Sciatic nerve (tissue), 2 donors: ENCODE measurements at places on chromosomes 16 and 17.

DNA sequence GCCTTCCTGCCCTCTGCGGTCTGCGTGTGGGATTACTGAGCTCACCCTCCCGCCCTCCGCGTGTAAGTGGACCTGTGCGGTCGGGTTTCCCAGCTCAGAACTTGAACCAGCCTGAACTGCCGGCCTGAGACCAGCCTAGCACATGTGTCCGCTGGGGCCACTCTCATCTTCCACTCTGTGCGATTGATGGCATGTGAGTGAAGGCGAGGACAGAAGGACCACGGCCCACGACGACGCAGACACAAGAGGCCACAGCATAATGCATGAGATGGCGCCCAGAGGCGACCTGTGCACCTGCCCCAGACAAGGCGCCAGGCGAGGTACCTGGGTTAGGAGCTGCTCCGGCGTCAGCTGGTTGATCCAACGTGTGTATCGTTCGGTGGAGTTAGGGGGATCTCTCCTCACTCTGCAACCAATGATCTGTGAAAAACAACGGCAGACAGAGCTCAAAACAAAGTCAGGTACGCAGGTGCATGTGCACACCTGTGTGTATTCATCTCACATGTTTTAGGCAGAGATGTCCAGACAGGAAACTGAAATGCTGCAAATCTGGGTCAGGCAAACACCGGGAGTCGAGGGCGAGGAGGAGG, 74.5 kb upstream of the METRNL start:
- DNase-seq = no peak

DNA sequence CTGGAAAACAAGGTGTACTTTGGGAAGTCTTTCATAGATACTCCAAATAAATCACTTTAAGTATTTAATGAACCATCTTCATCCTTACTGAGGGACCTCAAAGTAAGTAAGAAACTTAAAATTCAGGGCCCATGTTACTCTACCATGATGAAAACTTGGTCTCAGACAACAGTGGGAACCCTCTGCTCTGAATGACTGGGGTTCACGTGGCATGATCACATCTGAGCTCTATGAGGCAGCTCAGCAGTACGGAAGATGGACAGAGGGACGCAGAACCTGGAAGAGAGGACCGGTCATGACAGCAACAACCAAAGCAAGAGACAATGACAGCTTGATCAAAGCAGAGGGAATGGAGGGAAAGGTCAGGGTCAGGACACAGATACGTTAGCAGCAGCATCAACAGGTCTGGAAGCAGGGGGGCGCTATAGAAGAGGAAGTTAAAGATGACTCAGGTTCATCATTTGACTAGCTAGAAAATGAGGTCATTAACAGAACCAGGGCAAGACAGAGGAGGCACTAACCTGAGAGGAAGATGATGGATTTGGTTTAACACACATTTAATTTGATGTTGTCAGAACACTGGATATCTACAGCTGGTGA, 9.5 kb downstream of the XPO6 start:
- no peak for DNase-seq

DNA sequence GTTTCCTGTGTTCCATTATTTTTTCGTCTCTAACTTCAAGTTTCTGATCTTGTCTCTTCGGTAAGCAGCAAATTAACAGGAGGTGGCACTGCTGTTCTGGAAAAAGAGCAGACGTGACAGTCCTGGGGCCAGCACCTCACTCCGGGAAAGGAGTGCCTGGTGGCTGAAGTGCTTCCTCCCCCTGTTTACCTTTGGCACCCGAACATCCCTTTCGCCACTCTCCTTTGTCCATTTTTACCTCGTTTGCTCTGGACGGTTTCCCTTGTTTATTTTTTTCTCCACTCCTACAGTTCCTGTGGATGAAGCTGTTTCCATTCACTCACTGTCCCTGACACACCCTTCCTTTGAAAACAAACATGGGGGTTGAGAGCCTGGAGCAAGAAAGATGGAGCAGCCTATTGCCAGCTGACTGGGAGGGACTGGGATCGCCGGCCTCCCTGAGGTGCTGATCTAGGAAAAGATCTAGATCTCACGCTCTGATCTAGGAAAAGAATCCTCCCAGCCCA, 12.6 kb downstream of the SAP30BP start:
- peak; percentile 67 for DNase-seq

GRCh38 chr17:20153231-20153630, 144.1 kb downstream of the SPECC1 start:
- no peak for DNase-seq

- no peak for DNase-seq
Observed at GRCh38 chr17:70434536-70435490, 265.5 kb downstream of the KCNJ2 start.

DNA sequence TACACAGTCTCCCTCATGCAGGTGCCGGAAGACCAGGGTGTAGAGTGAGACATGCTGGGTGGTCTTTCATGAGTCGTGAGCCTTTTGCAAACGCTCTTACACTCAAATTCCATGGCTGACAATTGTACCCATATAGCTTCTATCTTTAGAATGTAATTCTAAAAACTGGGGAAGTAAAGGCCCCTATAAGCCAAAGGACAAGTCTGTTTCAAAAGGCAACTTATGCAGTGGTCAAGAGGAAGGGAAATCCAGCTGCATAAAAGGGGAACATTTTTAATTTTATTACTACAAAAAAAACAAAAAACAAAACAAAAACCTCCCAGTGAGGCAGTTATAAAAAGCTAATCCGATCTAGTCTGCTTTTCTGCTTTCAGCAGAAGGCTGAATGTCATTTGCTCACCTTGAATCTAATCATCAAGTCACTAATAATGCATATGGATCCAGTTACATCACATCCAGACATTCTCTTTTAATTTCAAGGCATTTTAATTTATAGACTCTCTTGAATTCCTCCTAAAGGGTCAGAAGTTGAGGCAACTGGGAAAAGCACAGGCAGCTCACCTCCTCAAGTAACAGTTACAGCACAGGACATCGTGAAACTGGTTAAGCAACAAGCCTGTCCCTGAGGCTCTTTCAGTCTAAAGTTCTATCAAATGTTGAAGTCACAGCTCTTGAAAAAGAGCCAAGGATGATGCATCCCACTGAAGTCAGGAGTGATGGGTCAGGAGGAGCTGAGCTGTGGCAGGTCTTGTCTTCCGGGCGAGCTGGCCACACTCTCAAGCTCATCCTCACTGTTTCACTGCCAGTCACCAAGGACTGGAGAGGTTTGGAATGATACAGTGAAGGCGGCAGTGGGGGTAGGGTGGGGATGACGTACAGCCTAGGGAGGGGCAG, 99.7 kb downstream of the VPS53 start:
- DNase-seq = no peak

DNA sequence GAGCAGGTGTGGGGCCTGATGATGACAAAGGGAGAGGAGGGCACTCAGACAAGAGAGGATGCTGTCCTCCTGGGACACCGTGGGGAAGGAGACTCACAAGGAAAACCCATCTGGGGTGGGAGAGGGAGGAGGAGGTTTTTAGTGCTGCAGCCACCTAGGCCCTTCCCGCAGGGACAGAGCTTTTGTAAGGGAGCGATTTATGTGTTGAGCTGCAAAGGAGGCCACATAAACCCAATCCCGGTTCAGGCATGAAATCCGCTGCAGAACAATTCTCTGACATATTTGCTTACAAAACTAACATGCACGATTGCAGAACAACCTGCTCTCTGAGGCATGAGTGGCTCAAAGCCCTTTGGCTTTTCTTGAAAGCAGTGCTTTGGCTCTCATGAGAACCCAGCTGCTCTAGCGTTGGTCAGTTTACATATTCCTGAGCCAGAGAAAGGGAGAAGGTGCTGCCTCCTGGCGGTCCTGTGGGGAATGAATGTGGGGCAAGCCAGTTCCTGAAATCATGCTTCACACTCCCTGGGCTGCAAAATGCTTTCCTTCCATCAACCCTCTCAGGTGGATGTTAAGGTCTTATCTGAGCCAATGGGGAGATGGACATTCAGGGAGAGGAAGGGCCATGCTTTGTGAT, 122.4 kb upstream of the NLRP1 start:
- peak; percentile 75 for DNase-seq

DNA sequence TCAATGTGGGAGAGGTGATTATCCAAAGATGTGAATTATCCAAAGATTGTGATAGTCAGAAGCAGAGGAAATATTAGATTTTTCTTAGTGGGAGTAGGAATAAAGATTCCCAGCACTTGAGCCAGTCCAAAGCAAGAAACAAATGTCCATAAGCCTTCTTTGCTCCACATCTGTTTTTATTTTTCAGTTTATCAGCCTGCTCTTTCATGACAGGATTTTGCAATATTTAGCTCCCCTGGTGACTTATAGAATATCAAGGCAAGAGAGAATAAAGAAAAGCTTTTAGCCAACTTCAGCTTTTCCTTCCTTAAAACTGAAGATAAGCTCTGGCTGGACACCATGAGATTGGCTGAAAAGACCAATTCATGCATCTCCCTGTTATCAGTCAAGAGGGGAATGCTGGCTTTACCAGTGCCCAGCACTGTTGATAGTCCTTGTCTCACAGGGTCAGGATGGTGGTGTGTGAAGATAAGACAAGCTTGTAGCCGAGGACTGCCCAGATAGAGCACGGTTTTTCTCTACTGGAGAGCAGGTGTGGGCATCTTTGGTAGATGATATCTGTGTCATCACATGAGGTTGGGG, 706.5 kb downstream of the KCNJ2 start:
- DNase-seq = no peak

GRCh38 chr17:45170280-45170930, 8.7 kb downstream of the HEXIM2 start:
- DNase-seq = no peak

GRCh38 chr16:85428168-85428898, 184.8 kb upstream of the GSE1 start:
- peak; percentile 67 for DNase-seq

GRCh38 chr16:51151961-51152663, 1.0 kb upstream of the SALL1 start:
- no peak for DNase-seq

DNA sequence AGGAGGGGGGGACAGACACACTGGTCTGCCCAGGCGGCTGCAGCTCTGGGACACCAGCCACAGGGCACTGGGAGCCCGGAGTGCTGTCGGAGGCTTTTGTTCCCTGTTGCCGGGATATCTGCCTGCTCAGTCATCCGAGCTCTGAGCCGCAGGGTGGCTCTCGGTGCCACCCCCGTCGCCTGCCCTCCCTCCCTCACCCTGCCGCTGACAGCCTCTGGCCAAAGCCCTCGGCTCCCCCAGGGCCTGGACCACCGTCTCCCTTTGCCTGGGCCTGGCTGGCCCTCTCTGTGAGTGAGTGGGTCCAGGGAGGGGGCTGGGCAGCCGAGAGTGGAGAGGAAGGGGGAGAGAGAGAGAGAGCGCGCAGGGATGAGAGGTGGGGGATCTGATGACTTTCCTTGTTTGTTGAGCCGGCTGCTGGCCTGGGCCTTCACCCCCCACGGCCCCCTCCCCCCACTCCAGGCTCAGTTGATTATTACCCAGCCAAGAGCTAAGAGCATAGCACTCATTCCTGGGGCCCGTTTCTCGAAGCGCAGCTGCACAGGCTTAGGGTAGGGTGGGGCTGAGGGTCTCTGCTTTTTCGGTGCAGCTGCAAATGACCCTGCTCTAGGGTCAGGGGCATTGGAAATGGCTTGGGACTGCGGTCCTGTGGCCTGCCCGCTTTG, 2.7 kb downstream of the FOXJ1 start:
- DNase-seq = no peak

GRCh38 chr16:64919929-64920607, 201.8 kb downstream of the CDH11 start:
- DNase-seq = no peak

DNA sequence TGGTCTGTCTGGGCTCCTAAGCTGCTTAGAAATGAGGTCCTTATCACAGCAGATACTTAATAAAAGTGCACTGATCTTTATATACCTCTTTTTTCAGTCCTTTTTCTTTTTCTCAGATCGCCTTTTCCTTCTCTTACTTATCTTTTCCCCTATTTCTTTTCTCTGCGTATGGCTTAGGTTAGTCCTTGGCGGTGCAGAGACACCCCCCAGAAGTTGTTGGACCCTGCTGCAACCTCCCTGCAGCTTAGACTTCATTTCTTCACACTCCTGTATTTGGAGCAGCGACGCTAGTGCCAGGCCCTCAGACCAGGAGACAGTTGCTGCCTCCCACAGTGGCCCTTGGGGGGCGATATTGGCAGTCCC, 67.6 kb downstream of the CENPV start:
- no peak for DNase-seq
